OCI-M1 (cell line): ENCODE measurements at places on chromosomes 11 and 22.

GRCh38 chr11:39209981-39210380, 2249.5 kb downstream of the LRRC4C start:
- DNase-seq = no peak

- no peak for DNase-seq
Measured at GRCh38 chr11:109945626-109946321, 147.4 kb upstream of the ZC3H12C start.

DNA sequence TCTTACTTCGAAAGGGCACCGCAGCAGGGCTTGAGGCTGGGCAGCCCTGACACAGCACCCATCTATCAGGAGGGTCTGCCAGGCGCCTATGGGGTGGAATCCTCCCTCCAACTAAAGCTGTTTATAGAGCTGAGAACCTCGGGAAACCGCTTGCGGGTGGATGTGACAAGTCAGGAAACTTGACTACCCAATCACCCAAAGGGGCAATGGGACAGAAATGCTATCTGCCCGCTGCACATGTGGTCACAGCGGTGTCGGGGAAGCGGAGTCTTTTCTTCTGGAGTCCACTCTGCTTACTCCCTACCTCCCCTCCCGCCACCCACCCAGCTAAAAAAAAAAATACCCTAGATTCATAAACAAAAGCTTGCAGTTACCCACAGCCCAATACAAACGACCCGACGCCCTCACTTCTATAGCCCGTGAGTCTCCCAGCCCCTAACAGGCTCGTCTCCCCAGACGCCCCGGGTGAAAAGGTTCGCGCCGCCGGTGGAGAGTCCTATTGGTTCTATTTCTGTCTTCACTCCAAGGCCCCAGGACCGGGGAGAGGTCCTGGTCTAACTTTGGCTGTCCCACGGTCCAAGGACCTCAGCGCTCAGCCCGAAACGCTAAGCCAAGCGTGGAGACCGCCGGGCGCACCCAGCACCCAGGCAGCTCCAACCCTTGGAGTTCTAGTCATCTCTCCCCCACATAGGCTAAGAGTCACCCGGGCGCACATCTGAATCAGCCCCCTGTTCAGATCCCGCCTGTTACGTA, 1.4 kb downstream of the TRPC6 start:
- no peak for DNase-seq

DNA sequence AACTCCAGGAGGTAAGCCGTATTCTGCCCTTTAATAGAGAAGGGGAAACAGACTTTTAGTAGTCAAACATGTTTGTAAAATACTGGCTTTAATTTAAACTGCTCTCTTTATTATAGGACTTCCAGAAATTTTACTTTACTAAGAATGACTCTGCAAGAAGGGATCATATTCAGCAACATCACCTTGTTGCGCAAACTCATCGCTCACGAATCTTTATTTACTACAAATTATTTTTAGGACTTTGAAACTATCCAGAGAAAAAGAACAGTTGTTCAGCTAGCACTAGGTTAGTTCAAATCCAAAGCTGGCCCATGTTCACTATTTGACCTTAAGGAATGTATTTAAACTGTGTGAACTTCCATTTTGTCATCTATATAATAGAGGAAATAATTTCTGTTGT, 498.3 kb upstream of the TENM4 start:
- DNase-seq = no peak

DNA sequence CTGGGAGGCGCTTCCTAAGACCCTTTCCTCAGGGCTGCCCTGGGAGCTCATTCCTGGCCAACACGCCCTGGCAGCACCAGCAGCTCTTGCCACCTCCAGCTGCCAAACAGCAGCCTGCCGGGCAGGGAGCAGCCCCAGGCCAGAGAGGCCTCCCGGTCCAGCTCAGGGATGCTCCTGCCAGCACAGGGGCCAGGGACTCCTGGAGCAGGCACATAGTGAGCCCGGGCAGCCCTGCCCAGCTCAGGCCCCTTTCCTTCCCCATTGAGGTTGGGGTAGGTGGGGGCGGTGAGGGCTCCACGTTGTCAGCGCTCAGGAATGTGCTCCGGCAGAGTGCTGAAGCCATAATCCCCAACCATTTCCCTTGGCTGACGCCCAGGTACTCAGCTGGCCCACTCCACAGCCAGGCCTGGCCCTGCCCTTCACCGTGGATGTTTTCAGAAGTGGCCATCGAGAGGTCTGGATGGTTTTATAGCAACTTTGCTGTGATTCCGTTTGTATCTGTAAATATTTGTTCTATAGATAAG, 7.6 kb downstream of the SLC39A13 start:
- no peak for DNase-seq

- no peak for DNase-seq
Measured at GRCh38 chr22:44496305-44496704, 1.7 kb downstream of the RTL6 start.

DNA sequence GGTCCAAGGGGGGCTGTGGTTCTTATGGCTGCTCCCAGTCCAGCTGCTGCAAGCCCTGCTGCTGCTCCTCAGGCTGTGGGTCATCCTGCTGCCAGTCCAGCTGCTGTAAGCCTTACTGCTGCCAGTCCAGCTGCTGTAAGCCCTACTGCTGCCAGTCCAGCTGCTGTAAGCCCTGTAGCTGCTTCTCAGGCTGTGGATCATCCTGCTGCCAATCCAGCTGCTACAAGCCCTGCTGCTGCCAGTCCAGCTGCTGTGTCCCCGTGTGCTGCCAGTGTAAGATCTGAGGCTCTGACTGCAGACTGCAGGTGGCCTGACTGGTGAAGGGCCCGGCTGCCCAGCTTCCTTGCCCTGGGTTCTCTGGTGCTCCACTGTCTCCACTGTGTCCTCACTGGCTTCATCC, 696 bp downstream of the KRTAP5-5 start:
- DNase-seq = no peak

DNA sequence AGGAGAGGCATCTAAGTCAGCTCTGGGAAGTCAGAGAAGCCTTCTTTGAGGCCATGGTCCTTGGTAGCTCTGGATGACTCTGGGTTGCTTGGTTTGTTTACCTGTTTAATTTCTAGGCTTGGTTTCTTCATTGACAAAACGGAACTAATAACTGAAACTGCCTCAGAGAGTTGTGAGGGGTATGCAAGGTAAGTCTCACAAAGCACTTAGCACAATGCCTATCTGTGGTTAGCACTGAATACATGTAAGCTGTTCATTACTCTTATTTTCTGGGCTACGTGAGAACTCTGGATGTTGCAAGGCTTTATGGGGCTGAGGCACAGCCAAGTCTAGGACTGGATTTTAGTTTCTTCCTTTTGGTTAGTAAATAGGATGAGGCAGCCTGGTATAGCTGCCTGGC, 225.8 kb upstream of the NCAM1 start:
- DNase-seq = no peak

GRCh38 chr22:30742291-30743256, 47.9 kb downstream of the OSBP2 start:
- DNase-seq = no peak

- peak; percentile 75 for DNase-seq
Measured at GRCh38 chr11:32432565-32432964, 2.8 kb downstream of the WT1 start.

DNA sequence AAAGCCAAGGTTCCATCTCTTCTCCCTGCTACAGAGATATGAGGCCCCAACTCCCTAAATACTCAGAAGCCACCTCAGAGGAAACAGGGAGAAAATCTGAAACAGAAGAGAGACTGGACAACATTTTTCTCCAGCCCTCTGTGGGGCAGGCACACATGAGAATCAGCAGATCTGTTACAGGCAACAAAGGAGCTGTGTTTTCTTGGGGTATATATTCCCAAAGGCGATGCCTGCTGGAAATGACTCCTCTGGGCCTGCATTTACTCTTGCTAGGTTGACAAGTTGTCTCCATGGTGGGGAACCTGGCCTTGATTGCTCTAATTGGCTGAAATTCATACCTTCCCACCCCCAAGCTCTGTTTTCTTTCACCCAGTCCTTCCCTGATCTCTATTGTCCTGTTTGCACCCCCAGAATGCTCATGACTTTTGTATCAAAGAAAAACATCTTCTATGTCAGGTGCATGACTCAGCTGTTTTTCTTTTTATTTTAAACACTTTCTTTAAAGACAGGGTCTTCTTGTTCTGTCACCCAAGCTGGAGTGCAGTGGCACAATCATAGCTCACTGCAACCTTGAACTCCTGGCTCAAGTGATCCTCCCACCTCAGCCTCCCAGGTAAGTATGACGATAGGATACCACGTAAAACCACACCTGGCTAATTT, 23.5 kb upstream of the P2RY6 start:
- no peak for DNase-seq

- DNase-seq = no peak
Measured at GRCh38 chr11:121459413-121460017, 6.7 kb upstream of the SORL1-AS1 start.

DNA sequence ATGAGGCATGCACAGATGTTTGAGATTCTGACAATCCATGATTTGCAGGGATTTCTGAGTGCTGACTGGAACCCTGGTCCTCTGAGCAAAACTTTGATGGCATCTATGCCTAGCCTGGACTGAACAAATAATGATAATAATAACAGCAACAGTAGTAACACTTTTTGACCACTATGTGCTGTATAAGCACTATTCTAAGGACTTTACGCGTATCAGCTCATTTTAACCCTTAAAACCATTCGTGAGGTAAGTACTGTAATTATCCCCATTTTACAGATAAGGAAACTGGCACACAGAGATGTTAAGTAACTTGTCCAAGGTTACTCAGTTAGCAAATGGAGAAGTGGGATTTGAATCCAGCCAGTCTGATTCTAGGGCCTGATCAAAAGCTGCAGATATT, 168.4 kb downstream of the C11orf91 start:
- no peak for DNase-seq

- no peak for DNase-seq
Measured at GRCh38 chr22:21861851-21862250, 5.6 kb downstream of the MAPK1 start.

DNA sequence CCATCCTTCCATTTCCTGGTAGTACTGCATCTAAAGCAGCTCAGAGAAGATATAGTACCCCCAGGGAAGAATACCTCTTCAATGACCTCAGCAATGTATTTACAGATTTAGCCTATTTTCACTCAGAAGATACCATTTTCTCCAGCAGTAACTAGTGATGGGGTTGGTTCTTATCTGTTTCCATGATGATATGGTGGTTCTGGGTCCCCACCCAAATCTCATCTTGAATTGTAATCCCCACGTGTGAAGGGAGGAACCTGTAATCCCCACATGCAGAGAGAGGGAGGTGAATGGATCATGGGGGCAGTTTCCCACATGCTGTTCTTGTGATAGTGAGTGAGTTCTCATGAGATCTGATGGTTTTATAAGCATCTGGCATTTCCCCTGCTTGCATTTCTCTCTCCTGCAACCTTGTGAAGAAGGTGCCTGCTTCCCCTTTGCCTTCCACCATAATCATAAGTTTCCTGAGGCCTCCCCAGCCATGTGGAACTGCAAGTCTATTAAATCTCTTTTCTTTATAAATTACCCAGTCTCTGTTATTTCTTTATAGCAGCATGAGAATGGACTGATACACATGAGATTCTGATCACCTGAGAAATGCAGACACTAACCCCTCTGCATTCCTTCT, 139.2 kb downstream of the CCDC81 start:
- DNase-seq = peak; percentile 64

- DNase-seq = peak; percentile 61
Measured at GRCh38 chr22:29268511-29269229, 602 bp downstream of the EWSR1 start.
